ENCODE measurements at places on chromosomes 7 and 10.
A peak's percentile ranks its signal among the peaks of the same experiment; 100 is the strongest.

GRCh38 chr10:101560298-101561067 lies 27.6 kb downstream of the POLL start:
- DNase-seq: no peak

- DNase-seq: no peak
Observed at GRCh38 chr10:104548090-104548489, 93.0 kb upstream of the SORCS3 start.

DNA sequence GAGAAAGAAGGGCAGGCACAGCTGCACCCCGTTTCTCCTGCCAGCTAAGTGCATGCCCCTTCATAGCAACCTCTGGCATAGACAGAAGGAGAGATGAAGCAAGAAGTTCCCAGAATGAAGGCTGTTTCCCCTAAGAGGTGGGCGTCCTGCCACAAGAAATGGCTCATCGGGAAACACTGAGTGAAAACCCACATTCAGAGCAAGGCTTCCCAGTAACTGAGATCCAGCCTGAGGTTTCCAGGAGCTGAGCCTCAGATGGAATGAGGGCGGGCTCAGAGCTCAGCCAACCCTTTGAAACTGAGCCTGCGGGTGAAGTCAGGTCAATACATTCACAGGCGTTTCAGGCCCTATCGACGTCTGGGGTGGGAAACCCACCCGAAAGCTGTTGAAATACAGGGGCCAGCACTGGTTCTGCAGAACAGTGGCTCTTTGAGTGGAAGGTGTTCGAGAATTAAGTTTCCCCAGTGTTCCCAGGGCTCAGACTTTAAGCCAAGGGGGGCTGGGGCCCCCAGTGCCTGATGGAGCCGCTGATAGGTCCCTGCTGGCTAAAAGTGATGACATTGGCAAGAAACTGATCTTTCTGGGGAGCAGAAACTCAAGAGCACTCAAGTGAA lies 510.2 kb downstream of the RPS24 start:
- no peak for DNase-seq

GRCh38 chr7:150997075-150997511 lies 6.3 kb downstream of the NOS3 start:
- no peak for DNase-seq

GRCh38 chr7:229184-229964 lies 37.0 kb downstream of the FAM20C start:
- DNase-seq: no peak

GRCh38 chr10:60614363-60614762 lies 163.9 kb upstream of the CDK1 start:
- DNase-seq: no peak

- DNase-seq: no peak
Observed at GRCh38 chr10:103535595-103535994, 42.1 kb downstream of the NEURL1 start.

DNA sequence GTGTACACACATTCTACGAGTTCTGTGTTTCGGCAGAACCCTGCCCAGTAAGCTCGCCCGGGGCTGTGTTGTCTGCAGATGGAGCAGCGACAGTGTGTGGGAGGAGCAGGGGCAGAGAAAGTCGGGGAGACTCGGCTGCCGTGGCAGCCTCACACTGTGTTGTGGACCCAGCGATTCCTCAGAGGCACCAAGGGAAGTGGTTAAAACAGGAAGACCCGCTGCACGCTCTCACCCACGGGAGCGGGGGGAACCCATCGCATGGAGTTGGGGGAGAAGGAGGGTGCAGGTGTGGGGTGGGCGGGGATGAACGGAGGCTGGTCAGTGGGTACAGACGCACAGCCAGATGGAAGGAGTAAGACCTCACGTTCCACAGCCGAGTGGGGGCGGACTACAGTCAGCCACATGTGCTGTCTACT lies 250.2 kb downstream of the ELFN1 start:
- DNase-seq: peak; percentile 82

- no peak for DNase-seq
Observed at GRCh38 chr10:76430061-76430645, 998.7 kb downstream of the LRMDA start.

All from DND-41 (cell line).